ENCODE measurements at places on chromosomes 5 and 9. TPM values are rescaled to one million over a fixed set of nuclear protein-coding genes. Genes with fewer than 3 reads are reported as not detected.
A peak's percentile ranks its signal among the peaks of the same experiment; 100 is the strongest.

- H3K4me1 ChIP-seq, result peaks cover 33% of the 10 kb centered on the region
- DNase-seq, result no peak
- no peaks in the 10 kb centered on the region for H3K27me3 ChIP-seq
These were observed 165.0 kb downstream of the SYK start for GRCh38 chr9:90966480-90967144.

GRCh38 chr5:61162832-61163567 lies 732 bp upstream of the SMIM15 start:
- peak overlapping the region; percentile 99 for H3K4me3 ChIP-seq
- H3K36me3 ChIP-seq, result peaks cover 35% of the 10 kb centered on the region
- H3K27me3 ChIP-seq, result no peaks in the 10 kb centered on the region
- H3K27ac ChIP-seq, result peak overlapping the region; percentile 95

DNA sequence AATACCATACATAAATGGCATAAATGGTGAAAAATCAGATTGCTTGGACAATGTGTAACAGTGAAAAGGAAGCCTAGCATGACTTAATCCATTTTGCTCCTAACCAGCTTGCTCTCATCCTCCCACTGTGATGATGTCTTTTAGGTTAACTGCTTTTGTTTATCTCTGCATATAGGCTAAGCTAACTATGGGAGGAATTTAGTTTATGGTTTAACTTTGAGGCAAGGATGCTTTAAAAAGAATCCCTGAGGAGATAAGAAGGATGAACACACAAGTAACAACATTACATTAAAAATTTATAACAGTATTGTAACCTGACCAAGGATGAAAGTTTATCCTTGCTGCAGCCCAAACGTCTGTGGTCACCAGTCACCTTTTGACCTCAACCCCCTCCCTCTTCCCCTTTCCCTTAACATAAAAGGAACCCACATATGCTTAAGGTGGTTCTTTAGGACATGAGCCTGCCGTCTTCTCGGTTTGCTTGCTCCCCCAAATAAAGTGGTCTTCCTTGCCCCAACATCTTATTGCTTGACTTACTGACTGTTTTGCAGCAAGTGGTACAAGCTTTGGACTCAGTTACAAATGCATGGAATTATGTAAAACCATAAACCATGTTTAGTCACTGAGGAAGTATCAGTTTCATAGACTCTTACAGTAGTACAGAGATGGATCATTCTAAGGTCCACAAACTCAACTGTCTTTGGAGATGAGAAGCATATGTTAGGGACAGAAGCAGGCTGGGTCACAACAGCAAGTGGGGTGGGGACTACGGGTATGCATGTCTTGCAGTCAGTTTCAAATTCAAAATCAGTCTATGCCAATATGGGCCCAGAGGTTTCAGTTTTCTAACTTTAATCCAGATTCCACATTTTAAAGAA lies 31.3 kb downstream of the AGXT2 start:
- H3K36me3 ChIP-seq, result no peaks in the 10 kb centered on the region
- H3K4me1 ChIP-seq, result no peaks in the 10 kb centered on the region
- H3K4me3 ChIP-seq, result no peak overlapping the region
- no peak for DNase-seq
- no peak overlapping the region for H3K27ac ChIP-seq
- H3K27me3 ChIP-seq, result no peaks in the 10 kb centered on the region

GRCh38 chr5:169301386-169301934 lies 521 bp upstream of the SLIT3 start:
- no peaks in the 10 kb centered on the region for H3K36me3 ChIP-seq
- H3K27ac ChIP-seq, result no peak overlapping the region
- H3K27me3 ChIP-seq, result peaks cover 85% of the 10 kb centered on the region
- H3K4me3 ChIP-seq, result peak overlapping the region; percentile 82
- peaks cover 23% of the 10 kb centered on the region for H3K4me1 ChIP-seq

DNA sequence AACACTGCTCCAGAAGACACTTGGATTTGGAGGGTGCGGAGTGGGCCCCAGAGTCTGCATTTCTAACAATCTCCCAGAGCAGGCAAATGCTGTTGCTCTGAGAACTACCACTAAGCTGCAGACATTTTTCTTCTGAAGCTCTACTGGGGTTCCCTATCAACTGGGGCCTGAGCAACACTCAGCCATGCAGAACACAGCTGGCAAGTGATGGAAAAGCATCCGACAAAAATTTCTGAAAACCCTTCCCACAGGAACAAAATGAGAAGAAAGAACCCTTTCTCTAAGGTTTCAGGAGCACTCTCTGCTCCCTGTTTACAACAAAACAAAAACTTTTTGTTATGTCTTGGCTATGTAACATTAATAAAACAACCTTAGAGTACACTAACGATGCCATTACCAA lies 516.9 kb downstream of the CTNND2 start:
- H3K4me3 ChIP-seq, result no peak overlapping the region
- peaks cover 24% of the 10 kb centered on the region for H3K4me1 ChIP-seq
- no peak overlapping the region for H3K27ac ChIP-seq
- peaks cover 59% of the 10 kb centered on the region for H3K27me3 ChIP-seq
- H3K36me3 ChIP-seq, result no peaks in the 10 kb centered on the region
- no peak for DNase-seq

DNA sequence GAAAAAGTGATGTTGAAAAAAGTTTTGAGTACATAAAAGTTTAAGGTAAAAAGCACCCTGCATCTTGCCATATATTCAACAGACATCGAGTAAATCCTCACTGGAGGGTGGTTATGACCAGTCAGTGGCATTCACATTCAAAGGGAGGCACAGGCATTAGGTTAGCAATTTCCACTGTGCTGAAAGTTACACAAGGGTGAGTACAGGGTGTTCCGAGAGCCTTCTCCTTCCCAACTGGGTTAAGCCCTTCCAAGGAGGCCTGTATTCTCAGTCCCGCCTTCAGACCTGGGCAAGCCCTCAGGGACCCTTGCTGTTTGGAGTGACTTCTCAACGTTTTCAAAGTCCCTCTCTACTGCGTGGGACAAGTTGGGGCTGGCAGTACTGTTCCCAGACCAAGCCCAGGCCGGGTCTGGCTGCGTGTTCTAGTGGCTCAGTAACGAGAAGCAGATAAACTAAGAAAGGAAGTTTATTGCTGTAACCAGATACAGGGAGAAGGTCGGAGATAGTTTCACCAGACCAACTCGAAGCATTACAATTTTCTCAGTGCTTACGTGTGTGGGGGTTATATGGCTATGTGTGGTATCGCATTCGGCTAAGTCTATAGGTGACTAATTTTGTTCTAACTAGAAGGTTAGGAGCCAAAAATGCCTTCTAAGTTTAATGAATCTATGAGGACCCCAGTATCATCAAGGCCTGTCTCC lies 13.0 kb upstream of the SETX start:
- H3K36me3 ChIP-seq, result no peaks in the 10 kb centered on the region
- no peaks in the 10 kb centered on the region for H3K27me3 ChIP-seq
- H3K27ac ChIP-seq, result peak overlapping the region; percentile 39
- no peak for DNase-seq

RNF183 gene
- total RNA-seq, result not detected

NUDT12 gene
- total RNA-seq, result 17.6 TPM

NUTM2G gene
- total RNA-seq, result not detected

Measured in neural crest cell (in vitro differentiated cells).